ENCODE measurements at places on chromosomes 2 and 18.

GRCh38 chr2:192307530-192307929 lies 112.8 kb upstream of the TMEFF2 start:
- DNase-seq = no peak

GRCh38 chr2:97969081-97970067 lies 26.4 kb downstream of the TMEM131 start:
- DNase-seq = no peak

DNA sequence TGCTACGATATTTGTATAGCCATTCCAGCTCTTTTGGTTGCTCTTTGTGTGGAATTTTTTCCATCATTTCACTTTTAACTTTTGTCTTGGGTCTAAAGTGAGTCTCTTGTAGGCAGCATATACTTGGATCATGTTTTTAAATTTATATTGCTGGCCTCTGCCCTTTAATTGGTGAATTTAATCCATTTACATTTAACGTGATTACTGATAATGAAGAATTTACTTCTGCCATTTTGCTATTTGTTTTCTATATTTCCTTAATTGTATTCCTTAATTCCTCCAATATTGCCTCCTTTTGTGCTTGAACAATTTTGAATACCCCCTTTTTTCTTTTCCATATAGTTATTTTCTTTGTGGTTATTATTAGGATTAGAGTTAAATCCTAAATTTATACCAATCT lies 21.0 kb upstream of the ADNP2 start:
- DNase-seq = no peak

DNA sequence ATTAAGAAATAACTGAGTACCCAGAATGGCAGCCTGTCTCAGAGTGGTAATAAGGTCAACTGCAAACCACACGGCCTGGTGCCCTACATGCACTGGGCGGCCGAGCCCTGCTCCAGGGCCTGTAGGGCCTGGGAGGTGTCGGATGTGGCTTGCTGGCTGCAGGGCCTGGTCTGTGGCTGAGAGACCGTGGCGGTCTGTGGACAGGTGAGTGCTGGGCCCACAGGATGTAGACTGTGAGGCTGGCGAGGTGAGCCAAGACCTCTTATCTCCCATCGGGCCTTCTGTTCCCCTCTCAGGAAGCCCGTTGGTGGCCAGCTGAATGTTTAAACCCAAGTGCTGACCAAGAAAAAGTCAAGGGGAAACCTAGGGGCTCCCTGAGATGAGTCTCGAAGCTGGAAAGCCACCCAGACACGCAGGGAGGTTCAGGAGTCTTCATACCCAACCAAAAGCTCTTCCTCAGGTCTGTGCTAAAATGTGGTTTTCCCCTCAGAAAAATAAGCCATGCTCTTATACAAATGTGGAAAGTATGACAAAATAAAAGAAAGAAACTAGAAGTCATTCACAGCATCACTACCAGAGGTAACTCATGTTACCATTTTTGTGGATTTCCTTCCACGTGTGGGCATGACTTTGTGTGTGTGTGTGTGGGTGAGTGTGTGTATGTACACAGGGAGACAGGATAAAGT lies 47.7 kb upstream of the CTDP1 start:
- no peak for DNase-seq

DNA sequence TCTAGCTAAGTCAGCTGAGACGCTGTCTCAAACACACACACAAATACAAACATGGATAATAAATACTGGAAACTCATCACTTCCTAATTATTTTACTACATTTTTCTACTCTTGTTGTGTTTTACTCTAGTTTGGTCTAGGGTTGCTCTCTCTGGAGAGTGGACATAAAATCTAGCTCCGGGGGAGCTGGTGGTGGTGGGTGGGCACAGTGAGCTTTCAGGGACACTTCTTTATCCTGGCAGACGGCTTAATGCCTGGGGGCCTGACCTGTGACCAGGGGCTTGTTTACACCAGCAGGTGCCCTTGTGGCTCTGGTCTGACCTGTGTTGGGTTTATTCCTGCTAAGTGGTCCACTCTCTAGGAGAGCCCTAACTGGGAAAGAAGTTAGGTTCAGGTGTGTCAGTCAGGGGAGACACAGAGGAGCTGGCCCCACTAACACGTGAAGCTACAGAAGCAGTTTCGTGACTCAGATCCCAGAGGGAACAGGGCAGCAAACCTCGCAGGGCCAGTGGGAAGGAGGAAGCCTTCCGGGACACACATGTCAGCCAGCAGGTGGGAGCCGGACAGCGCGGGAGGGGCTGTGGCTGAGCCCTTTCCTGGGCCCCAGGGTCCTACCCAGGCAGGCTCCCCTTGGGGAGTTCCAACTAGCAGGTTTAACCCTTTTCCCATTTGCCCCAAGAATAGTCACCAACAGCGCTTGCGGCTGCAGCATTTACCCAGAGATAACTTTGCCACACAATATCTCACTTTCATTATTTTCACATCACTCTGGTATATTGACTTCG lies 22.5 kb upstream of the BOK start:
- no peak for DNase-seq

Data from anterior cingulate cortex (tissue), 58 donors.